ENCODE measurements at places on chromosomes 13 and 19. TPM values are rescaled to one million over a fixed set of nuclear protein-coding genes. Genes with fewer than 3 reads are reported as not detected.

APOC4 gene
- not detected for total RNA-seq

- ATAC-seq: no peak
Observed at GRCh38 chr13:30802501-30802900, 67.2 kb downstream of the ALOX5AP start.

DNA sequence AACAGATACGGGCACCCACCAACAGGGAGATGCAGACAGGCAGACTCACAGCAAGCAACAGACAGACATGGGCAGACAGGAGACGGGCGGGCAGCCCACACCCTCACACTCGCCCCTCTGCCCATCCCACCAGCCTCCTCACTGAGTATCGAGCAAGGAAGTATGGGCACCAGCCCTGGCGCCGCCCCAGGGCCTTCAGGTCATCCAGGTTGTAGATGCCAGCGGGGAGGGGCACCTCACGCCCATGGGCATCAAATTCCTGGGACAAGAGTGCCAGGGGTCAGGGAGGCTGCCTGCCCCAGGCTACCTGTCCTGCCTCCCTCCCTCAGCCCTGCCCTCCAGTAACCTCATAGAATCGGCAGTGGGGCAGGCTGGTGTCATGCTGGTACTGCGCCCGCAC, 5.7 kb downstream of the ERCC2 start:
- ATAC-seq: no peak

TJP3 gene
- not detected for total RNA-seq

DNA sequence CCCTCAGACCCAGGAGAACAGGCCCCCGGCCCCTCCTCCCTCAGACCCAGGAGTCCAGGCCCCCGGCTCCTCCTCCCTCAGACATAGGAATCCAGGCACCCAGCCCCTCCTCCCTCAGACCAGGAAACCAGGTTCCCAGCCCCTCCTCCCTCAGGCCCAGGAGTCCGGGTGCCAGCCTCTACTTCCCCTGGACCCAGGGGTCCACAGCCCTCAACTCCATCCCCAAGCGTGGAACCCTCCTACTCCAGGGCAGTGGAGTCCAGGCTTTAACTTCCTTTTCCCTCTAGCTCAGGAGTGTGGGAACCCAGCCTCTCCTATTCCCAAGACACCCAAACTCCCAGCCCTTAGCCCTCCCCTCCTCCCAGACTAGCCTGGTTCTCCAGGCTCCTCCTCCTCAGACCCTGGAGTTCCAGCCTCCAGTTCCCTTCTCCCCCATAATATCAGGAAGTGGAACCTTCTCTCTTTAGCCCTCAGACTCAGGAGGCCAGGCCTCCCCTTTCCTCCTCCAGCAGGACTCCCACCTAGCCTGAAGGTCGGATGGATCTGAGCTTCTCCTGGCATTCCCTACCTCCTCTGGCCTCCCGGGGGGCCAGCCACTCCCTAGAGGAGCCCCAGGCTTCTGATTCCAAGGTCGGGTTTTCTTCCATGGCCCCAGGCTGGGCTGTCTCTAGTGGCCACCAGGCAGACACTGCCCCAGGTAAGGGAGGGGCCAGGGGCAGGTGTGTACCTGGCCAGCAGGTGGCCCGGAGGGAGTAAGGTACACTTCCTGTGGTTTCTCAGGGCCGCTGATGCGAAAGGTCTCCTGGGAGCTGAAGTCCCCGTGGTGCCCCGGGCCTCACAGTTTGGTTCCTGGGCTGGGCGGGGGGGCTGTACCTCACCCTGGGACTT, at the start of gene TMC4:
Gene TMC4 (minus strand): TSS at position 690 of the 888 bp plus-strand sequence. CDS start 43 bp downstream, at position 647.
- ATAC-seq: peak; percentile 29

PSPN gene
- total RNA-seq: 4.8 TPM

DNA sequence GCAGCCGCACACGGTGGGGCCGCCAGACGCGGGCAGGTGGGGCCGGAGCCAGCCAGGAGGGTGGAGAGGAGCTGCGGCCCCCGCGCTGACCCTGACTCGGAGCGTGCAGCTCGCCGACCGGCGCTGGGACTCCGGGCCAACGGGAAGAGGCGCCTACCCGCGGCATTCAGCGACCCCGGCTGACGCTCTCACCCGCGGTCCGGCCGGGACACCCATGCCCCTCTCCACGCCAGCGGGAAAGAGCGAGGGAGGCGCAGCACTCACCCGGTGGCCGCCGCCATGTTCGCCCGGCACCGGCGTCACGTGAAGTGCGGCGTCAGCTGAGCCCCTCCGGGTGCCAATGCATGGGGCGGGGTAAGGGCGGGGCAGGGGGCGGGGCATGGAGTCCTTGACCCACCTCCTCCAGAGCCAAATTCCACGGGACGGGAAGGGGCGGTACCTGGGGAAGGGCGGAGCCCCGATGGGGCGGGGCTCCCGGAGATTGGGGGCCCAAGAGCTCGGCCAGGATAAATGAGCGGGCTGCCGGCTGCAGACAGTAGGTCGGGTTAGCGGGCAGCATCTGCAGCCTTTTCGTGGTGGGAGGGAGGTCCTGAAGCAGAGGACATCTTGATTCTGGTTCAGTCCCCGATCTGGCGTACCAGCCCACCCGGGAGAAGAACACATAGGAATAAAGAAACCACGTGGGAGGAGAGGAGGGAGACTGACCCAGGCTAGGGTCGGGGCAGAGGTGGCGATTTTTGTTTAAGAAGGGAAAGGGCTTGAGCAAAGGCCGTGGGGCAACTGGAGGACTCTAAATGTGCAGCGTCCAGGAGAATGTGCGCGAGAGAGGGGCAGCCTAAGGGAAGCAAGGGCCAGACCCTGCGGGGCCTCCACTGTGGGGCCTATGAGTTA, at the start of gene PEPD:
Gene PEPD (minus strand): TSS at position 312 of the 891 bp plus-strand sequence. CDS start 31 bp downstream, at position 281.
- peak; percentile 90 for ATAC-seq

GRCh38 chr13:69820180-69820579, 287.4 kb upstream of the ATXN8OS start:
- no peak for ATAC-seq

- no peak for ATAC-seq
Observed at GRCh38 chr19:4338441-4339355, at the start of gene STAP2. TSS of gene STAP2 (minus strand) at chr19:4338827. CDS start at chr19:4338753, 74 bp downstream.

- ATAC-seq: peak; percentile 69
Observed at GRCh38 chr13:110286833-110287819, 19.8 kb downstream of the COL4A1 start.

DNA sequence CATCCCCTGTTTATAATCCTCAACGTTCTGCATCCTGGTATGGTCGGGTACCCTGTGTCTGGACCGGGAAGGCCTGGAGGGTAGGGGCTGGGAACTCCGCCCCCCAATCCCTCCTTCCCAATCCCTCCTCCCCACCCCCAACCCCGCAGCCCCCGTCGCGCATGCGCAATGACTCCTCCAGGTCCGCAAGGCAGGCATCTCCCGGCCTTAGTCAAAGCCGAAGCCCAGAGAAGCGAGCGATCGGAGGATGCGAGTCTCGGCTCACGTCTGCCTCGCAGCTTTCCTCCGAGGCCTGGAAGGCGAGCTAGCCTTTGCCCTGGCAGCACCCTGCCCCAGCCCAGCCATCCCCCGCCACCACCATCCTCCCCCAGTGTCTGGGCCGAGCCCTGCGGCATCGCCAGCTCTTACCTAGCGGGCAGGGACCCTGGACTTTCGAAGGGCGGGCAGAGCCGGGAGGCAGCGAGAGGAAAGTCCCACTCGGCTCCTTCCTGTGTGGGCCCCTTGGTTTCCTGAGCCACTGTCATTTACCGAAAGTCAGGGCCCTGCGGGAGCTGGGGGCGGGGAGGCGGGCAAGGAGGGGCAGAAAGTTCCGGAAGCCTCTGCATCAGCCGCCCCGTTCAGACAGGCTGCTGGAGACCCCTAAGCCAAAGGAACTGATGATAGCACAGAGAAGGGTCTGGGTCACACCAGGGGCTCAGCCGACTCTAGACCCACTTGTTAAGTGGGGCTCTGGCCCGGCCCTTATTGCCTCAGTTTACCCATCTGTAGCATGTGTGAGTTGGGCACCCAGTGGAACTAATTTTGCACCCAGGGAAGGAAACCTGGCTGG, at the start of gene JAK3:
Gene JAK3 (minus strand): TSS at position 445 of the 829 bp plus-strand sequence. CDS start 3,565 bp downstream, outside the sequence.
- ATAC-seq: peak; percentile 62

GRCh38 chr13:76620036-76620435, 266.2 kb downstream of the KCTD12 start:
- no peak for ATAC-seq

ZNF417 gene
- 17.7 TPM for total RNA-seq

Measured in motor neuron (in vitro differentiated cells).